ENCODE measurements at places on chromosomes 1 and 21. TPM values are rescaled to one million over a fixed set of nuclear protein-coding genes. Genes with fewer than 3 reads are reported as not detected.

The ALX3 gene
- not detected for total RNA-seq

The TNFRSF9 gene
- total RNA-seq = not detected

The SPRR1B gene
- 328 TPM for total RNA-seq

The LMO4 gene
- total RNA-seq = 44.7 TPM

The GNG4 gene
- total RNA-seq = 0.68 TPM

The TMEM269 gene
- 0.48 TPM for total RNA-seq

The KCNT2 gene
- total RNA-seq = not detected

The C1orf94 gene
- not detected for total RNA-seq

The EFNA1 gene
- 54.0 TPM for total RNA-seq

The CRB1 gene
- not detected for total RNA-seq
